Substantia nigra (tissue), 51 donors: ENCODE measurements at places on chromosomes 11 and 22.

DNA sequence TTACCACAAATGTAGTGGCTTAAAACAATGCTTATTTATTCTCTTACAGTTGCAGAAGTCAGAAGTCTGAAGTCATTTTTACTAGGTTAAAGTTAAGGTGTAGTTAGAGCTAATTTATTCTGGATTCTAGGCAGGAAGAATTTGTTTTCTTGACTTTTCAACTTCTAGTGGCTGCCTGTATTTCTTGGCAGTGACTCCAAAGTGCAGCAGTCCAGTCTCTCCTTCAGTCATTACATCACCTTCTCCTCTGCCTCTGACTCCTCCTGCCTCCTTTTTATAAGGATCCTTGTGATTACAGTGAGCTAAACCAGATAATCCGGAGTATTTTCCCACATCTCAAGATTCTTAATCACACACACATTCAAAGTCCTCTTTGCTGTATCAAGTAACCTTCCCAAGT, 581.4 kb downstream of the KCNA4 start:
- no peak for DNase-seq

- DNase-seq: no peak
Observed at GRCh38 chr11:85750646-85751045, 60.3 kb downstream of the SYTL2 start.

GRCh38 chr11:75350743-75351540, 519 bp downstream of the ARRB1 start:
- DNase-seq: peak; percentile 36

GRCh38 chr11:108597736-108598355, 4.3 kb upstream of the EXPH5 start:
- no peak for DNase-seq

DNA sequence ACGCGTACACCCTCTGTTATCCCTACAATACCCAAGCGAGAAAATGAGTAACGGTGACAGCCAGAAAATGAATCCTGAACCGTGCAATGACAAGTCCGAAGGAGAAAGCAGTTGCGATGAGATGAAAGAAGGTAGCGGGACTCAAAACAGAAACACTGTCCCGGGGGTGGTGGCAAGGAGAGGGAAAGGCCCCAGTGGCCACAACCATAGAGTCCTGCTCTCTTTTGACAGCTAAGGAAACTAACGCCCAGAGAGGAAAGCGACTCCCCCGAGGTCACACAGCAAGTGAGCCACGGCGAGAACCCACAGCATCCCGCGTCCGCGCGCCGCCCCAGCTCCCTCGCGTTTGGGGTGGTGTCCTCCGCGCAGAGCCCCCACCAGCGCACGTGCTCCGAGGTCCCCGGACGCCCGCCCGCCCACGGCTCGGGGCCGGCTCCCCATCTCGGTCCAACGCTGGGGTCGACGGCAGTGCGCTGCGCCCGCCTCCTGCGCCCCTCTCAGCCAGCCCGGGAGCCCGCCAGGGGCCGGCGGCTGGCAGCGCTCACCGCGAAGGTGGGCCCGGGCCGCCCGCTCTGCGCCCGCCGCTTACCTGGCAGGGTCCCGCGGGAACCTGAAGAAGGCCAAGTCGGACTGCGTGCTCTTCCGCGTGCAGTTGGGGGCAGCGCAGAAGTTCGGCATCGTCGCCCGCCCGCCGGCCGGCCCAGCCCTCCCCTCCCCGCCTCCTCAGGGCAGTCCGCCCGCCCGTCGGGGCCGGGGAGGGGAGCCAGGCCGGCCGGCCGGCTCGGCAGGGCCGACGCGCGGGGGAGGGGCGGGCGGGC, 564 bp downstream of the THAP12 start:
- DNase-seq: no peak

DNA sequence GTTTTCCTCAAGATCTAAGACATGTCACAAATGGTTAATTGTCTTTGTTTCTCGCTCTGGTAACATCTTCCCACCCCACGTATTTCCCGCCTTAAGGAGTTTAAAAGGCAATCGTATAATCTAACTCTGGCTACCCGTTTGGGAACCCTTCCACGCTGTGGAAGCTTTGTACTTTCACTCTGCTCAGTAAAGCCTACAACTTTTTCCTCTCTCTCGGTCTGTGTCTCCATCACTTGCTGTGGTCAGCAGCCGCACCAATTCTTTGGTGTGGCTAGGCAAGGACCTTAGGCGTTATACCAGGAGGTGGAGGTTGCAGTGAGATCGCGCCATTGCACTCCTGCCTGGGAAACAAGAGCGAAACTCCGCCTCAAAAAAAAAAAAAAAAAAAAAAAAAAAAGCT, 1430.1 kb downstream of the LRRC4C start:
- no peak for DNase-seq

DNA sequence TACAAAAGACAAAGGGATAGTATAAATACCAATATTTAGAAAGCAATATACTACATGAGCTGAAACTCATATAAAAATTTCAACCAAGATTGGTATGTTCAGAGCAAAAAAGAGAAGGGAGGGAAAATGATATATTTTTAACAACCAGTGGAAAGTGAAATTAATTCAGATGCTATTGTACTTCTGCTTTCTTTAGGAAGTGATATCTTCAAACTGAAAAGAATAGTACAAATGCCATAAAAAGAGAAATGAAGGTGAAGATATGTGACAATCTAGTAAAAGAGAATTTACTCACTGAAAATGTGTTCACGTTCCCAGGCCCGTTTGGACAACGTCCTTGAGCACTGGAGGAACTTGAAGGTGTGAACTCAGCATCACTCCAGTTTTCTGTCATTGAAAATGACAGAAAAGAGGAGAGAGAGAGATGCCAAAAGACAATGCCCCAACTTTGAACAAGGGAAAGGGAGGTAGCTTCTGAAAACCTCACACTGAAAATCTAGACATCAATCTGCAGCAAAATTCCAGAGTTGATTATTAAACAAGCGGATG, 47.5 kb downstream of the SC5D start:
- no peak for DNase-seq

- no peak for DNase-seq
Observed at GRCh38 chr22:35308480-35309021, 8.9 kb downstream of the TOM1 start.

- DNase-seq: no peak
Observed at GRCh38 chr11:96035031-96035739, 111.3 kb upstream of the MTMR2 start.

DNA sequence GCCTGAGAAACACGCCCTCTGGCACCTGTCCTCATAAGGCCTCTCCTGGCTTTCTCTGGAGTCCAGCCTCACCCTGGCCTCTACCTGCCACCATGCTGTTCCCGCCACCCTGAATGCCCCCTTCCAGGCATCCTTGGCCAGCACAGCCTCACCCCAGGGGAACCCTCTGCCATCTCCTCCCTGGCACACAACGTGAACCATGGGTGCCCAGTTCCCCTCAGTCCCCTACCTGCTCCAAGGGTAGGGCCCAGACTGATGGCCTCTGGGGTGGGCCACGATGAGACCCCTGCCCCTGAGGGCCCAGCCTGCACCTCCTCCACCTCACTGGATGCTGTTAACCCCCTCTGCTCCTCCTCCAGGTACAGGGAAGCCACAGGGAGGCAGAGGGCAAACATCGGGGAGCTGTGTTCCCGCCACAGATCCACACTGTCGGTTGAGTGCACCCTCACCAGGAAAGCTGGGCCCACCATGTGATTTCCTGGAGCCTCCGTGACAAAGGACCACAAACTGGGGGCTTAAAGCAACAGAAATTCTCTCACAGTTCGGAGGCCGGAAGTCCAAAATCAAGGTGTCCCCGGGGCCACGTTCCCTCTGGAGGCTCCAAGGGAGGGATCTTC, 169.6 kb downstream of the BRD1 start:
- no peak for DNase-seq

DNA sequence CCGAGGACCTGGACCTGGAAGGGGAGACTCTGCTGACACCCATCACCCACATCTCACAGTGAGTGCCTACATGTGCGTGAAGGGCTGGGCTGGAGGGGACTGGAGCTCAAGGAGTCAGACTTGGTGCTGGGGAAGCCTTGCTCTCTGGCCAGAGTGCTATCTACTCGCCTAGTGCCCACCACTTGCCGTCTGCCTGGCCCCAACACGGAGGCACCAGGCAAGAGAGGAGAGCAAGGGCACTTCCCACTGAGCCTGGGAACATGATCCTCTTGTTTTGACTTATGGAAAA, 37.8 kb downstream of the KCNQ1OT1 start:
- no peak for DNase-seq

- no peak for DNase-seq
Observed at GRCh38 chr11:14413307-14414069, 54.5 kb upstream of the RRAS2 start.

DNA sequence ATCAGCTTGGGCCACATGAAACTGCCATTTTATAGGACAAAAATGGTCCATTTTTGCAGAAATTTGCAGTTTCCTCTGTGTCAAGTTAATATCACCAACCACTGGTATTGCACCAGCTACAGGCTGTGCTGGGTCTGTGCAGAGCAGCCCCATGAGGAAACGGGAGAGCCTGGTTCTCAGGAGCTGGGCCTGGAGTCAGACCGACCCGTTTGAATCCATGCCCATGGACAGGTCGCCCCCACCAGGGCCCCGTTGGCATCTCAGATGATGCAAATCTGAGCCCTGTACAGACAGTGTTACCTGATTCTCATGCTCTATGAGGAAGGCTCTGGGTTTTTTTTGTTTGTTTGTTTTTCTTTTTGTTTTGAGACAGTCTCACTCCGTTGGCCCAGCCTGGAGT, 9.8 kb upstream of the SEC14L6 start:
- DNase-seq: no peak

DNA sequence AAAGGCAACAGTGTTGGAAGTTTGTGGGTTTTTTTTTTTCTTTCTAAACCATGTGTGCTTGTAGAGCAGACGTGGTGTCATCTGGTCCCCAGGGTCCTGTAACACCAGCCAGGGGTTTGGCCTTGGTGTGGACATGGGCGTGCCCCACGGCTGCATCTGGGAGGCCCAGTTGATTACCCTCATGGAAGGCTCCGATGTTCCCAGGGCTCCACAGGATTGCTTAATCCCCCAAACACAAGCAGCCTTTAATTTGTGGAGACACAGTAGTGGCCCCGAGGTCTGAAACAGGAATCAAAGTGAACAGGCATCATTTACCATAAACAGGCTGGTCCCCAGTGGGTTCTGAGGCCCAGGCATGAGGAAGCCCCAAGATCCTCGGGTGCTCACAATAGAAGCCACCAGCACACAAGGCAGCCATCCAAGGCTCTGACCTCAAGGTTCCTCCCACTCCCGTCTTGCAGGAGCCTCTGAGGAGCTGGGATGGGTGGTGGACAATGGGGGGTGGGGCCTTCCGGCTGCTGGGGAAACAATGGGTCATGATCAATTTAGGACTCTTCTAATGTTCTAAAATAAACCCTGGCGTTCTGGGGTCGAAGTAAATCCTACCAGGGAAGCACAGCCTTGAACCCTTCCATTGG, 115.0 kb upstream of the CD82 start:
- DNase-seq: no peak

- no peak for DNase-seq
Observed at GRCh38 chr11:7306900-7307299, 55.2 kb downstream of the SYT9 start.

GRCh38 chr11:2791521-2792380, 92.0 kb upstream of the KCNQ1OT1 start:
- DNase-seq: no peak

GRCh38 chr11:18264035-18264434, 2.0 kb upstream of the SAA1 start:
- no peak for DNase-seq

GRCh38 chr11:67281552-67282150, 7.5 kb upstream of the ANKRD13D start:
- no peak for DNase-seq

DNA sequence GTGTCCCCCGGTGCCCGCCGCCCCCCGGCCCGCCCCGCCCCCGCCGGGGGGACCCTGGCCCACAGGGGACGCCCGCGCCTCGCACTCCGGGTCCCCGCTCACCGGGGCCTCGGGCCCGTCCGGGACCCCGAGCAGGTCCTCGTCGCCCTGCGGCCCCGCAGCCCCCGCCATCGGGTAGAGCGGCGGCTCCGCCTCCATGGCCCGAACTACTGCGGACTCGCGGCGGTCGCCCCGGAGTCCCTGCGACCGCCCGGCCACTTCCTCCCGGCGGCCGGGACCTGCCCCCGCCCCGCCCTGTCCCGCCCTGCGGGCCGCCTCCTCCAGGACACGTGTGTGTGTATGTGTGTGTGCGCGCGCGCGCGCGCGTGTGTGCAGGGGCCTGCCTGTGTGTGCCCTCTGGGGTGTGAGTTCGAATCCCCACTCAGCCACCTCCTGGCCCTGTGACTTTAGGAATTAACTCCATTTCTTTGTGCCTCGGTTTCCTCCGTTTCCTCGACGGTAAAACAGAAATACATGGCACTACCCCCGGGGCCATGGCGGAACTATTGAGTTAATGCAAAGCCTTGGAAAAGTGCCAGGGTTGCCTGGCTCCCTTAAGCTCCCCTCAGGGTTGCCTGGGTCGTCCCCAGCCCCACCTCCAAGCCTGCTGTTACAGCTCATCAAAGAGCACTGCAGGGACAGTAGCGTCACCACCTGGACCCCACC, at the start of gene UNC93B1:
Gene UNC93B1 (minus strand): TSS at position 252 of the 705 bp plus-strand sequence. CDS start 54 bp downstream, at position 198.
- DNase-seq: no peak

DNA sequence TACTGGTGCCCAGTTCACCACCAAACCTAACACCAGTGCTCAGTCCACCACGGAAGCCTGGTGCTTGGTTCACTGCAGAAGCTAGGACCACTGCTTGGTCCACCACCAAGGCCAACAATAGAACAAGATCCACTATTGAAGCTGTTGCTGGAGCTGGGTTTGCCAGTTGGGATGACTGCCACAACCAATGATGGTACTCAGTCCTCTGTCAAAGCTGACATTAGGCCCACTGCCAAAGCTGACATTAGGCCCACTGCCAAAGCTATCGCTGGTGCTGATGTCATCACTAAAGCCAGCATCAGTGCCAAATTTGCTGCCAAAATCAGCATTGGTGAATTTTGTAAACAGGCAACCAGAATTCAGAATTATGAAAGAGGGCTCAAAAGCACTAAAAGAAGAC, 1850.2 kb upstream of the RAG2 start:
- DNase-seq: no peak

GRCh38 chr22:45768490-45768889, 96.9 kb downstream of the ATXN10 start:
- no peak for DNase-seq

- DNase-seq: no peak
Observed at GRCh38 chr11:1814691-1815090, 20.1 kb upstream of the SYT8 start.

DNA sequence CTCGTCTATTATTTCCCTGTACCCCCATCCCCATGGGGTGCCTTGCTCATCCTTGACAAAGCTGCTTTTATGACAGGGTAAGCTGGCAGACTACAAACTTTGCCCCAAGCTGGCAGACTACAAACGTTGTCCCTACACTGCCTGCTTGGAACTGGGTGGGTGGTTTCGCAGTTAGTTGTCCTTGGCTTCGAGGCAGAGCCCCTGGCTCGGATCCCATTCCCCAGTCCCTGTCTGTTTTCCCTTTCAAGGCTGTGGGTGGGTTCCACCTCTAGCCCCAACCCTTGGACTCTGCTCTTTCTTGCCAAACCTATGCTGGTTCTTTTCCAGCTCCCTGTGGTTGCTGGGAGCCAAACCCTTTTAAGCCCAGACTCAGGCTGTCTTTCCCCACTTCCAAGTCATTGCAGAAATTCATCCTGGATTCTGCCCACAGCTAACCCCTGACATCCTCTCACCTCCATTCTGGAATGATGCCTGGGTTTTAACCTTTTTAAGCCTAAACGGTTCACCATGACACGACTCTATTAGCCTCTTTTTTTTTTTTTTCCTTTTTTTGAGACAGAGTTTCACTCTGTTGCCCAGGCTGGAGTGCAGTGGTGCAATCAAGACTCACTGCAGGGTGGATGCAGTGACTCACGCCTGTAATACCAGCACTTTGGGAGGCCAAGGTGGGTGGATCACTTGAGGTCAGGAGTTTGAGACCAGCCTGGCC, 9.2 kb upstream of the RBM14 start:
- peak; percentile 78 for DNase-seq
